HT1080 (cell line): ENCODE measurements at places on chromosomes 7 and 10.

DNA sequence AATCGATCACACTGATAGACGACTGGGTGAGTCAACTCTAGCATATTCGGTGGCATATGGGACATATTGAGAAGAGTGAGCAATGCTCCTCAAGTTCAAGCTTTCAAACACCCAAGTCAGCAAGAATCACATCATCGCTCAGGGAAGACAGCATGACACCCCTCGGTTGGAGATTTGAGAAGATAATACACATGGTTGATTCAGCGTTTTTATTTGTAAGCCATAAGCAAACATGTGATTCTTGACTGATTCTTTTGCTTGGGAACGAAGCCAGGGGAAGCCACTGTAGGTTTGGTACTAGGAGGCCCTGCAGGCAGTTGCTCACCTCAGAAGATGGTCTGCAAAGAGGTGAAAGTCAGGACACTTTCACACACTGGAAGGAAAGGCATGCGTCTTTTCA, 12.6 kb downstream of the UCMA start:
- no peak for DNase-seq

DNA sequence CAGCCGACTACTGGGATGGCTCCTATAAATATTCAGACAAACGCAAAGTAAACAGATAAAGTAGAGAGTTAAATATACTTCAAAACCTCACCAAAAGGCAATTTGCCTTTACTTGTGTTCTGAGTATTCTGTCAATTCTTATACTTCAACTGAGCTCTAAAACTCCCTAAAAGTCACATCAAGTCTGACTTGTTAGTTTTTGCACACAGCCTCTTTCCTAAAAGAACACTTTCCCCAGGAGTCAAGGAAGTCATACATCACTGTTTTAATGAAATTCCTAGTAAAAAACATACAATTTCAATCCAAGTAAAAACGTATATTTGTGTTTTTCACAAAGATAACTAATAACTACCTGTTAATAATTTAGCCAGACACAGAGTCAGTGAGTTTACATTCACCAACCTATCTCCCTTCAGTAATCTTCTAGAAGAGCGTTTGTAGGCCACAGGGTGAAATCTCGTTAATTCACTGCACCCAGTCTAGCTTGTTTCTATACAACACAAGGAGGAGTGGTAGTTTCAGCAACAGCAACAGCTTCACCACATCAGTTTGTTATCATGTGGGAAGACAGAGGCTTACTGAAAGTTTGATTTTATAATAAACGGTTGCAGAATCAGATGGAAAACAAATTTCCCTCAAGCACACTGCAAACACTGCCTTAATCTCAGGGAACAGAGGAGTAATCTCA, 2.7 kb downstream of the COBL start:
- no peak for DNase-seq

DNA sequence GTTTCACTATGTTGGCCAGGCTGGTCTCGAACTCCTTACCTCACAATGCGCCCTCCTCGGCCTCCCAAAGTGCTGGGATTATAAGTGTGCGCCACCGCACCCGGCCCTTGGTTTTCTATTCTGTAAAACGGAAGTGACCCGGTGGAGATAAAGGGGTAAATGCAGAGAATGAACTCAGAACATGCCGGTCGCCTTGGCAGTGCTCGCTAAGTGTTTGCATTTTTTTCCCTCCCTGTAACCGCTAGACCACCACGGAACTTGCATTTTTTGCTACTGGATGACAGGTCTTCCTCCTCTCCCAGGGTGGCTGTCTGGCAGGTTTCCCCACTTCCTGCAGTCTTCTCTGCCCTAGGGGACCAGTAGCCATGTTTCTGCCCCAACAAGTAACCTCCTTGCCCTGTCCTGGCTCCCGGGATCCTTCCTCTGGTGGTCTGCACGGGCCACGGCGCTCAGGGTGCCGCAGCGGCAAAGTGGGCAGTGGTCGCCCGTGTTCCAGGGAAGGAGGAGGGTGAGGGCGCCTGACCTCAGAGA, 18.8 kb upstream of the GNA12 start:
- DNase-seq: peak; percentile 96

DNA sequence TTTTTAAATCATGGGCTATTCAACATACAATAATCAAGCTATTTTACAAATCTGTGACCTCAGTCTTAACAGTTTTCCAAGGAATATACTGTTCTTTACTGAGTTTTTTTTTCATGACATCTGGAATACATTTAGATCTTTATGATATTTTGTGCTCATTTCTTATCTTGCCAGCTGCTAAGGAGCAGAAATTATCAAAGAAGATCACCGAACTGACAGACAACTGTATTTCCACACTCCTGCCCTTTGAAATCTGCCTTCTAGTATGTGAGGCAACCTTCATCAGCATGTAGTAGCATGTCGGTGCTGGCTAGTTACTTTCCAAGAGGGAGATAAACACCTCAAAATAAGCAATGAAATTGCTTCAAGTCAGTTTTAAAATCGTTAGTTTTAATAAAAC, 66.4 kb downstream of the NHLRC2 start:
- no peak for DNase-seq
